ENCODE measurements at places on chromosomes 11 and 22. TPM values are rescaled to one million over a fixed set of nuclear protein-coding genes. Genes with fewer than 3 reads are reported as not detected.

The TRIM48 gene
- total RNA-seq: not detected

The ARHGAP8 gene
- 38.1 TPM for total RNA-seq

The APOL1 gene
- total RNA-seq: 15.2 TPM

The LMNTD2 gene
- total RNA-seq: 6.9 TPM

The NEFH gene
- total RNA-seq: not detected

The CARD16 gene
- total RNA-seq: not detected

The OR5T3 gene
- total RNA-seq: not detected

The SYNGR1 gene
- total RNA-seq: not detected

The PKDREJ gene
- not detected for total RNA-seq

The SLC22A6 gene
- not detected for total RNA-seq

The SLC35F2 gene
- total RNA-seq: 74.8 TPM

The IL18BP gene
- 5.8 TPM for total RNA-seq

The PNPLA5 gene
- not detected for total RNA-seq

The RAB30 gene
- total RNA-seq: 1.1 TPM

The IFITM2 gene
- 31.2 TPM for total RNA-seq

The DBX1 gene
- not detected for total RNA-seq

The NUP50 gene
- 70.9 TPM for total RNA-seq

The AIFM3 gene
- 30.9 TPM for total RNA-seq

The MS4A1 gene
- total RNA-seq: not detected

The SMIM35 gene
- total RNA-seq: not detected

The F2 gene
- total RNA-seq: 0.38 TPM

The ANKK1 gene
- not detected for total RNA-seq

The DERL3 gene
- 0.79 TPM for total RNA-seq

The ATG13 gene
- 140 TPM for total RNA-seq

The ACRV1 gene
- total RNA-seq: not detected

The PKNOX2 gene
- total RNA-seq: not detected

The ABCC8 gene
- total RNA-seq: 0.52 TPM

The ASCL2 gene
- total RNA-seq: 6.8 TPM

The MPZL2 gene
- total RNA-seq: 30.4 TPM

The PGA5 gene
- not detected for total RNA-seq

The VPREB1 gene
- not detected for total RNA-seq

The OR52E5 gene
- not detected for total RNA-seq

The OR51E2 gene
- not detected for total RNA-seq
